Stimulated activated naive B cell treated with anti-CD40 and anti-IgM and Interleukin-4, amounts not matched to agents 10 μg/mL and 1 μg/mL and 100 μg/mL, for 72 hours (primary cell): ENCODE measurements at places on chromosomes 7 and 10.

DNA sequence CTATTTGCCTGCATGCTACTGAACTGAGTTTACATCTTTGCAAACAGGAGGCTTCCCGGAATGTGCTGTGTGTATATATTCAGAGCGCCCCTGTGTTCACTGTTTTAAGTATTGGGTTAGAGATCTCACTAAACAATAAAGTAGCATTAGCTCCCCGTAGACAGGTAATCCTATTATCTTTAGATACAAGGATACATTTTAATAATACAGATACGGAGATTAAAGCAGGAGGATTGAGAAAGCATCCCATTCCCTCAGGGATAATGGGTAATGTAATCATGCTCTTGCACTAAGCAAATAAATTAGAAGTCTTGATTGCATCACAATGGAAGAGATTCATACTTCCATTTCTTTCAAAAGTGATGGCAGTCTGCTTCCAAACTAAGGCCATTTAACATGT is 809.0 kb downstream of the NRG3 start:
- no peak for DNase-seq

DNA sequence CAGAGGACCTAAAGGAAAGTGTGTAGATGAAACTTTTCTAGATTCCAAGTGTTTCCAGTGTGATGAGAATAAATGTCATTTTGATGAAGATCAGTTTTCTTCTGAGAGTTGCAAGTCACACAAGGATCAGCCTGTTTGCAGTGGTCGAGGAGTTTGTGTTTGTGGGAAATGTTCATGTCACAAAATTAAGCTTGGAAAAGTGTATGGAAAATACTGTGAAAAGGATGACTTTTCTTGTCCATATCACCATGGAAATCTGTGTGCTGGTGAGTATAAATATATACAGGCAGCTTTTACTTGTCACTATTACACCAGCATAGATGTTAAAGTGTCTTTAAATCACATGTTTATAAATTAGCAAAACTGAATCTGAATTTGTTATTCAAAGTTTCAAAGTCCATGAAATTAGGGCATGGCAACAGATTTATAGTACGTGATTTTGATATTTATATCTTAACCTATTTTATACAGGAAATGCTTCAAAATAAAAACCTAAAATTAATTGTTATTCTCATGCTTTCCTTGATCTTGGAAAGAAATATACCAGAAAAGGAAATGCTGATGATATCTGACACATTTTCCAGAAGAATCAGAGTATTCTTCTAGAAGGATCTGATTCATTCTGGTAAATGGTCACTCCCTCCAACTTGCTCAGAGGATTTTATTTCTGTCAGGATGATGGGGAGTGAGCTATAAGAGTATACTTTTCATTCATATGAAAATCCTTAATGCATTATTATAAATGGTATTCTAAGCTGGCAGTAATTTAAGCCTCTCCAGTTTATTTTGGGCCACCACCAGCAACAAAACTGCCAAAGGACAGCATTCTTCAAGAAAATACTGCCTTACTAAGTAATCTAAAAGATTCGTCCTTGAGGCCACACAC is 71.4 kb downstream of the ITGB8 start:
- DNase-seq, result no peak

GRCh38 chr10:108469940-108470339 is 1305.4 kb upstream of the SORCS1 start:
- DNase-seq, result no peak

DNA sequence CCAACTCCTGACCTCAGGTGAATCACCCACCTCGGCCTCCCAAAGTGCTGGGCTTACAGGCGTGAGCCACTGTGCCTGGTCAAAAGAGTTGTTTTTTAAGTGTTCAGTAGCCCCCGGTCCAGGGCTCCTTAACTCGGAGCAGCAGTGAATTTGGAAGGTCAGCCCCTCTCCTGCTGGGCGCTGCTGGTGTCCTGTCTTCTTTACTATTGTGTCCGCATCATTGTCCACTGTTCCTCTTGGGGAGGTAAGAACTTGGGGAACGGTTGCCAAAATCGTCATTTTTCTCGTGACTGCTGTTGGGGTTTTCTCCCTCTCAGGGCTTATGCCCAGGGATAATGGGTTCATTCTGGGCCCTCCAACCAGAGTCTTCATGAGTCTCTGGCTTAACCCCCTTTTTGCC is 46.7 kb downstream of the CAMK1D start:
- DNase-seq, result no peak

DNA sequence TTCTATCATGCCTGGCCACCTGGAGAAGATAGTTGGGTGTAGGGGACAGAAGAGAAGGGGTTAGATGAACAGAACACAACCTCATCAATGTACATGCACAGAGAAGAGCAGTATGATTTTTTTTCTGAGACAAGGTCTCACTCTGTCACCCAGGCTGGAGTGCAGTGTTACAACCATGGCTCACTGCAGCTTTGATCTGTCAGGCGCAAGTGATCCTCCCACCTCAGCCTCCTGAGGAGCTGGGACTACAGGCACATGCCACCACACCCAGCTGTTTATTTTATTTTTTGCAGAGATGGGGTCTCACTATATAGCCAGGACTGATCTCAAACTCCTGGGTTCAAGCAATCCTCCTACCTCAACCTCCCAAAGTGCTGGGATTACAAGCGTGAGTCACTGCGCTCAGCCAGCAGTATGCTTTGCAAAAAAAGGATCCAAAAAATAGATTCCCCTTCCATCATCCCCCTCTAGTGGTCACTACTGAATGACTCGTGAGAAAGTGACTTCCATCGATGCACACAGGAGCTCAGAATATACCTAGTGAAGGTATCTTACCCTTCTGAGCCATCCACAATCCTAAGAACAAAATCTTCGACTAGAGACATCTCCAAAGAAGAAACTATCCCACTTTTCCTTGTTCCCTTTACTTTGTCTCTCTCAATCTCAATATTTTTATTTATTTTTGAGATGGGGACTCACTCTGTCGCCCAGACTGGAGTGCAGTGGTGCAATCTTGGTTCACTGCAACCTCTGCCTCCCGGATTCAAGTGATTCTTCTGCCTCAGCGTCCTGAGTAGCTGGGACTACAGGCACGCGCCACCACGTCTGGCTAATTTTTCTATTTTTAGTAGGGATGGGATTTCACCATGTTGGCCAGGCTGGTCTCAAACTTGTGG is 21.0 kb downstream of the ZCWPW1 start:
- DNase-seq, result no peak

- no peak for DNase-seq
These were observed 29.5 kb downstream of the MDH2 start for GRCh38 chr7:76077435-76077834.

DNA sequence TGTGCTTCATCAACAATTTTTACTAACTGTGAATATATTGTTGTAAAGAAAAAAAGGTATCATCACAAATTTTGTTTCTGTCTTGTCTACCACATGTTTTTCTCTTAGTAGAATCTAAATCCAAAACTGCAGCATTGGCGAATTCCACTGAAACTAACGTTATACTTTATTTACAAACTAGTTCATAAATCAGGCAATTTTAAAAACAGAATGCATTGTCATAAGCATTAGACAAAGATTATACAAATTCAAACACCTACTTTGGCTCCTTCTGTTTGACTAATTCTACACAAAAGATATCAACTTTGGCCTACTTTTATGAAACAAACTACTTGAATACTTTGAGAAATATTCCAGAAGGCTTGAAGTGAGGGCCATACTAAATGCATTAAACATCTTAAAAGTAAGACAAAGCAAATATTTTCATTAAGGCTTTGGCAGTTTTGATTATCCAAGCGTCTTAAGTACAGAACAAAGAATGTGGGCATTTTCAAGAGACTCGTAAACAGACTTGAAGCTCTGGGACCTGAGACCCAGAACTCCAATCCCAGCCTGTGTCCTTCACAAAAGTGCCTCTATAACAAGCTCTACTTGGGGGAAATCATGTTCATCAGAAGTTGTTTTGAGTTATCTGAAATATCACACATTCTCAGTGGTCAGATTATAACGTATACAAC is 81.0 kb downstream of the CPVL start:
- DNase-seq, result no peak

GRCh38 chr10:13092291-13093102 is 7.5 kb upstream of the OPTN start:
- DNase-seq, result no peak

DNA sequence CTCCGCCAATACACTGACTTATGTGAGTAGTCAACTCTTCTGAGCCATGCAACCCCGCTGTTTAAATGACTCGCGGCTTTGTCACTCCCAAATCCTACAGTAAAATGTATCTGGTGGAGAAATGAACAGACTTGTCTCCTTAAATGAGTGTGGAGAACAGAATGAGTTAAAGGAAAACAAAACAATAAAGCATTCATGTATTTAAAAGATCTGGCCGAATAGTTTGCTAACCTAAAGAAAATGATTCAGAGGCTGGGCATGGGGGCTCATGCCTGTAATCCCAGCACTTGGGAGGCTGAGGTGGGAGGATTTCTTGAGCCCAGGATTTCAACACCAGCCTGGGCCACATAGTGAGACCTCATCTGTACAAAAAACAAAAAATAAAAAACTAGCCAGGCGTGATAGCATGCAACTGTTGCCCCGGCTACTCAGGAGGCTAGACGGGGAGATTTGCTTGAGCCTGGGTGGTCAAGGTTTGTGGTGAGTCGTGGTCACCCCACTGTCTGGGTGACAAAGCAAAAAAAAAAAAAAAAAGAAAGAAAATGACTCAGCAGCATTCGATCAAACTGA is 86.5 kb upstream of the PFKP start:
- DNase-seq, result no peak

DNA sequence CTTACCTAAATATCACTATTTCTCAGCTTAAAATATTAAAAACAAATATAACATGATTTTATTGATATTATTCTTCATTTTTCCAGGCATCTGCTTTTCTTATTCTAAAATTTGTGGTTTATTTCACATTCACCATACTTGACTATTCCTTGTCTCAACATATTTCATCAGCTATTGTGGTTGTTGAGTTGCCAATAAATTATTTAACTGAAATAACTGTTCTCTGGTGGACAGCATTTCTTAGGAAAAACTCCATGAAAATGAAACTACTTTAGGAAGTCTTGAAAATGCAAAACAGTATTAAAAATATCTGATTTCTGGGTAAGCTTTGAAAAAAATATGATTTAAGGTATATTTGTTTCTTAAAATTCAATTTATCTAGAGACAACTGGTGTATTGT is 122.9 kb upstream of the SEMA3A start:
- DNase-seq, result no peak

GRCh38 chr10:29804025-29804852 is 169.5 kb upstream of the SVIL start:
- DNase-seq, result no peak

DNA sequence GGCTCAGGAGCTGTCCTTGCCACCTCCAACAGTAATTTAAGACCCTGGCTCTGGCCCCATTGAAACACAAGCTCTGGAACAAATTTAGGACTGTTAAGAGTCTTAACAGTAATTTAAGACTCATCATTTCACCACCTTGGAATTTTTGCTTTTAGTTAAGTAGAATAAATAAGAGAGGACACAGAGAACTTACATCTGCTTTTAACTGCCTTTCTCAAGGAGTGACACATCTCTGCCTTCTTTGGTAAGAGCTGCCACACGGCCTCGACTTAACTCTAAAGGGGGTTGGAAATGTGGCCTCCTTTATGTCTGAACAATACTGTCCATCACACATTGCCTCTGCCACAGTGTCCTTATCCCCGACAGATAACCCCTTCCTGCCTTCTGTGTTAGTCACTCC is 77.9 kb downstream of the HERPUD2 start:
- DNase-seq, result no peak

- DNase-seq, result no peak
These were observed 52.1 kb upstream of the CAV2 start for GRCh38 chr7:116447436-116447835.

- no peak for DNase-seq
These were observed 314.4 kb downstream of the PTPRN2 start for GRCh38 chr7:158273138-158273651.

DNA sequence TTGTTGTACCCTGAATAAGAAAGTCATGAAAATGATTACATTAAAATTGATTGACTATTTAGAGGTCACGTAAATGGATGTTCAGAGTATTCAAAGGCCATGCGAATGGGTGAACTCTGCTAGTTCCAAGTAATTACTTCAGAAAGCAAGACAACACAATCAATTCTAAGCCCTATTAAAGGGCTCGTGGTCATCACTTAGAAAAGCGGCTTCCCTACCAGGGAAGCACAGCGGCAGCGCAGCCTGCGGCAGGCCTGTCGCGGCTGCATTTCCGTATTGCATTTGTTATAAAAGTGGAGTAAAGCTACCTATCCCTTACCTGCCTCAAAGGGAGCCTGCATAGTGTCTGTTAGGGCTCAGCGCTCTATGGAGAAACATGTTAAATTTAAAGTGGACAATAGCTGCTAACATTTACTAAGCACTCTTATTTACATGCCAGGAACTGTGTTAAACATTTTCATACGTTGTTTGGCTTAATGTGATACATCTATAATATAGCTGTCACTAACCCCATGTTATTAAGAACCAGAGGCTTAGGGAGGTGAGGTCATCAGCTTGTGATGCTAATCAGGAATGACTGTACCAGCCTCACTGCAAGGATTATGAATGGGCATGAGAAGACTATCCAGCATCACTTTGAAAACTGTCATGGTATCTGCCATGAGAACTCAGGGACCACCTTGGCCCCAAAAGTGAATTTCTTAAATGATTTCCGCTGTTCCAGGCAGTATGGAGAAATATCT is 187.5 kb downstream of the CELF2 start:
- no peak for DNase-seq

DNA sequence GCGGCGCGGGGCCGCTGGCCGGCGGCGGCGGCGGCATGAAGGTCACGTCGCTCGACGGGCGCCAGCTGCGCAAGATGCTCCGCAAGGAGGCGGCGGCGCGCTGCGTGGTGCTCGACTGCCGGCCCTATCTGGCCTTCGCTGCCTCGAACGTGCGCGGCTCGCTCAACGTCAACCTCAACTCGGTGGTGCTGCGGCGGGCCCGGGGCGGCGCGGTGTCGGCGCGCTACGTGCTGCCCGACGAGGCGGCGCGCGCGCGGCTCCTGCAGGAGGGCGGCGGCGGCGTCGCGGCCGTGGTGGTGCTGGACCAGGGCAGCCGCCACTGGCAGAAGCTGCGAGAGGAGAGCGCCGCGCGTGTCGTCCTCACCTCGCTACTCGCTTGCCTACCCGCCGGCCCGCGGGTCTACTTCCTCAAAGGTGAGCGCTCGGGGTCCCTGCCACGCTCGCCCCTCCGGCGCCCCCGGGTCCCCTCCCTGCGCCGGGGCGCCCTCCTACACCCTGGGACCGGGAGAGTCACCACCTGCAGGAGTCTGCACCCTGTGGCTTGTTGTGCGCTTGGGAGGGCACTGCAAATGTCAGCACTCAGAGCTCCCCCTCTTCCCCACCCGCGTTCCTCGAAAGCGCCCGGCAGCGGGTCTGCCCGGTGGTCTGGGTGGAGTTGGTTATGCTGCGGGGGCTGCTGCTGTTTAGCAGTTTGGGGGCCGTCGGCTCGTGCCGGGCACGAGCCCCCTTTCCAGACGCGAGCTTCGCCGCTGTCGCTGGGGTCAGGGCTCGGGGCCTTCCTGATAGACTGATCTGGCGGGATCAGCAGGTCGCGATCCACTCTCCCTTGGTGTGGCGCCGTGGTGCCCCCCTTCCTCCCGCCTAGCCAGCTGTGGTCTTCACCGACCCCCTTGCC is 627 bp downstream of the DUSP5 start:
- DNase-seq, result peak; percentile 48

DNA sequence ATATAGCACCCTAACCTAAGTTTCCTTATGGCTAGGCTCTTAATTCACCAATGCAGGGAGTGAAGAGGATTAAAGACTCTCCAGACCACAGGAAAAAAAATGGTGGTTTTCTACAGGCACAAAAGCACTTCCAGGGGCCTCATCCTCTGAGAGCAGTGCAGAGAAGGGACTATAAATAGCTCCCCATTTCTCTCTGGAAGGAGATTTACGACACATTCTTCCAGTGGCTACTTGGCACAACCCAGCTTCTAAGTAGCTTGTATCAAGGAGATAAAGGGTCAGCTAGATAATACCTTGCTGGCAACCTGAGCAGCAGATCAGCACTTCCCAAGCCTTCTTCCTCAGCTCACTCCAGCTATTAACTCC is 73.5 kb downstream of the CRPPA start:
- DNase-seq, result no peak
